ENCODE measurements at places on chromosomes 4 and X.

DNA sequence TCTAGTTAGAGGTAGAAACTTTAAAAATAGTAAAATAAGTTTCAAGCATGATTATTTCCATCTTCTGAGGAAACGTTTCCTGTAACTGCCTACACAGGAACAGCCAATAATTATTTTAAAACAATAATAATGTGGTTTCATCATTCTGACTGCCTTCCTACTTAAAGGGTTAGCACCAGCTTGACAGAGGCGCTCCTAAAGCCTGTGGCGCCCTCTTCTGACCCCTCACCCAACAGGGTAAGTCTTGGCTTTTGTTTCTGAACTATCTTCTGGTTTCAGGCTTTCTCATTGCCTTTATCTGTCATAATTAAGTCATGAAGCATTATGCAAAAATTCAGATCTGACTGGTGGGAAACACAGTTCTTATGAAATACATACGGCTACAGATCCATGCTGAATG lies 96.7 kb downstream of the ITM2A start:
- DNase-seq: no peak

DNA sequence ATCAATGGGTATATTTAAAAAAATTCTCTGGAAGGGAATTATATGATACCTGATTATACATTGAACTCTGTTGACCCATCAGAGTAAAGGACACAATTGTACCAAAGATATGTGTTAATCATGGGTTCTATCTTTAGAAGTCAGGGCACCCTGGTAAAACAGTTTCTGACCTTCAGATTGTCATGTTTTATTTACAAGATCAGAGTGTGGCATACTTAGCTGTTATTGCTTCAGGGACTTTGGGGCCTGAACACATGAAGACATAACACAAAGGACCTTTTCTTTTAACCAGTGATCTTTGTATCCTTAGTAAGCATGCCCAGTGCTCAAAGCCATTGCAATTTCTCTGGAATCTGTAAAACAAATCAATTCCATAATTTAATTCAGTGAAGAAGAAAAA lies 204.8 kb upstream of the RPS6KA3 start:
- no peak for DNase-seq

DNA sequence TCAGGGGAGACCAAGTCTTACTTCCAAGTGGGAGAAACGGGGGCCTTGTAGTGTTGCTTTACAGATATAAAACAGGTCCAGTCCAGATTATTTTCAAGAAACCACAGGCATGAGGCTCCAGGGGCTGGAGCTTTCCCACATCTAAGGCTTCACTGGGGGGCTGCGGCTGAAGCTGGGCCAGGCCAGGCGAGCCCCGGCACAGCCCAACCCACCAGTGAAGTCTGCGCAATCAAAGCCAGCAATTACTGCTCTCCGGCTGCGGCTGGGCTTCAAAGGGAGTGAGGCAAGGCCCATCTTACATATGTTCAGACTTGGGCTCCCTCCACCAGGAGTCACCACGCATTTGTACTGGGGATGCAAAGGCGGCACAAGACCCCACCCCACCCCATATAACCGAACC lies 61.7 kb downstream of the HADH start:
- DNase-seq: no peak

DNA sequence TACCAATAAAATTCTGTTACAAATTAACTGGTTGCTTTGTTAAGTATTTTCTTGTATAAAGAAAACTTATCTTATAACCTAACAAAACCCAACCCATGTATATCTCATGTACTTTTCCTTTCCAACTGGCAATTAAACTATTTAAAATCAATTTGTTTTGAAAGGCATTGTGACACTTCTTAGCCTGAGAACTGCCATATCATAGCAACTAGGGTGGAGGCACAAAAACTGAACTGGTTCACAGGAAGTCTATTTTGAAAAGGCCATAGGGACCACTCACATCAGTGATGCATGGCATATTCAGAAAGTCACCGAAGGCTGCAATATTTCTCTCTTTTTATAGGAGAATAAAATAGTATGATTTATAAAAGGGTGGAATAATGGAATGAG lies 40.5 kb upstream of the ARSJ start:
- DNase-seq: no peak

DNA sequence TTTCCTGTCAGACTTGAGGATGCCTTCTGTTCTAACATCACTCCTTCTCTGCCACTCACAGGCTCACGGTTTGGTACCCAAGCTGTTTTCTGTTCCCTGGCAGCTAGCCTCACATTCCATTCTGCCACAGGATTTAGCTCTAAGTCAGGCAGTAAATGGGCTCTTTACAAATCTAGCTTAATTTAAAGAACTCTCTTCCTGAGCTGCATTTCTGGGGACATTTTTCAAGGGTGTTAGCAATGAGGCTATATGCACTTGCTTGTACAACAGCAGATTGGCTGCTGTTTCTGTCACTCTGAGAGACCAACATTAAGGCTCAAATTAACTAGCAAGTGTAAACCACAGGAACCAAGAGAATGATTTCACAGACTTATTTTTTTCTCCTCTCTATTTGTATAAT lies 337.8 kb upstream of the NOCT start:
- DNase-seq: no peak
